Activated naive CD8-positive, alpha-beta T cell treated with anti-CD3 and anti-CD28 coated beads, Interleukin-2, amount 10 ng/mL, durations not matched to agents 7 days and 5 days (primary cell): ENCODE measurements at places on chromosomes 16 and 17. TPM values are rescaled to one million over a fixed set of nuclear protein-coding genes. Genes with fewer than 3 reads are reported as not detected.

The ASB16 gene
- total RNA-seq, result 0.51 TPM

The ZNF597 gene
- 3.6 TPM for total RNA-seq

The TMEM238L gene
- total RNA-seq, result not detected

- H3K4me3 ChIP-seq, result peak within 1 kb of the TSS; percentile 92
- peak; percentile 58 for DNase-seq
- H3K27me3 ChIP-seq, result no peaks in the 10 kb centered on the region
- peaks cover 18% of the 10 kb centered on the region for H3K4me1 ChIP-seq
Measured at GRCh38 chr17:45432405-45433158, at the start of gene ARHGAP27. Gene ARHGAP27 (minus strand): TSS chr17:45432870. CDS start chr17:45430279, 2,591 bp downstream.

DNA sequence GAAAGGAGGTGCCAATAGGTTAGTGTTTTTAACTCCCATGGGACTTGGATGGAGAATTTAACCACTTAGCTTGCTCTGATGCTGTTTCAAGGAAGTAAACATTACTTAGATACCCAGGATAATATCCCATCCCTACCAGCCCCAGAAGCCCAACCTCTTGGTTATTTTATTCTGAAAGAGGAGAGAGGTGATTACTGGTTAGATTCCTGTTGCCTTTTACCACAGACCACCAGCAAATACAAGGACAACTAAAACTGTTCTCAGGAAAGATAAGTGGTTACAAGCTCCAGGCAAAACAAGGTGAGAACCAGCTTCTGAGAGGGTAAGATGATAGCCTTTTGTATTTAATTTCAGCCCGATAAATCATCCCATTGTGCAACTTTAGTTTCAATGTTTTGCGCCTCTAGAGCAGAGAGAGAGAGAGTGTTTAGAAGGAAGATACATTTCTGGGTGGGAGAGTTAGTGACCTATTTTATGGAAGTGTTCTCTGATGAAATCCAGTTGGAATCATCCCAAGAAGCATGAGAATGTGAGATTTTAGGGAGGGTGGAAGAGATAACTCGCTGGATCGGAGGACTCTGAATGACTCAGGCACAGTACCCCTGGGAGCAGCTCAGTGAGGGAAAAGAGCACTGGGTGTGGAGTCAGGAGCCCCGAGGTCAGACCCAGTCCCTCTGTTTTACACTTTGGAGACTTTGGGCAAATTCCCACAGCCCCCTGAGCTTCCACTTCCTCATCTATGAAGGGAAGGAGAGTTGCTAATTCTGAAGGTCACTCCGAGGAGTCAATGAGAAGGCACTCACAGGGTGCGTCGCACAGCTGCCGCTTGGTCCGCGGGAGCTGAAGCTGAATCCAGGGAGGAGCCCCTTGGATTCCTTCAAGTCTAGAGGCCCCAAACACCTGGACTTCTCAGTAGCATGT, 12.1 kb downstream of the GLP2R start:
- no peaks in the 10 kb centered on the region for H3K36me3 ChIP-seq
- no peak overlapping the region for H3K27ac ChIP-seq
- H3K27me3 ChIP-seq, result no peaks in the 10 kb centered on the region
- no peak for DNase-seq

- no peak for DNase-seq
- H3K36me3 ChIP-seq, result no peaks in the 10 kb centered on the region
- no peak overlapping the region for H3K27ac ChIP-seq
- no peaks in the 10 kb centered on the region for H3K27me3 ChIP-seq
- no peak overlapping the region for H3K4me3 ChIP-seq
Measured at GRCh38 chr17:10789694-10790271, 14.1 kb downstream of the TMEM238L start.

DNA sequence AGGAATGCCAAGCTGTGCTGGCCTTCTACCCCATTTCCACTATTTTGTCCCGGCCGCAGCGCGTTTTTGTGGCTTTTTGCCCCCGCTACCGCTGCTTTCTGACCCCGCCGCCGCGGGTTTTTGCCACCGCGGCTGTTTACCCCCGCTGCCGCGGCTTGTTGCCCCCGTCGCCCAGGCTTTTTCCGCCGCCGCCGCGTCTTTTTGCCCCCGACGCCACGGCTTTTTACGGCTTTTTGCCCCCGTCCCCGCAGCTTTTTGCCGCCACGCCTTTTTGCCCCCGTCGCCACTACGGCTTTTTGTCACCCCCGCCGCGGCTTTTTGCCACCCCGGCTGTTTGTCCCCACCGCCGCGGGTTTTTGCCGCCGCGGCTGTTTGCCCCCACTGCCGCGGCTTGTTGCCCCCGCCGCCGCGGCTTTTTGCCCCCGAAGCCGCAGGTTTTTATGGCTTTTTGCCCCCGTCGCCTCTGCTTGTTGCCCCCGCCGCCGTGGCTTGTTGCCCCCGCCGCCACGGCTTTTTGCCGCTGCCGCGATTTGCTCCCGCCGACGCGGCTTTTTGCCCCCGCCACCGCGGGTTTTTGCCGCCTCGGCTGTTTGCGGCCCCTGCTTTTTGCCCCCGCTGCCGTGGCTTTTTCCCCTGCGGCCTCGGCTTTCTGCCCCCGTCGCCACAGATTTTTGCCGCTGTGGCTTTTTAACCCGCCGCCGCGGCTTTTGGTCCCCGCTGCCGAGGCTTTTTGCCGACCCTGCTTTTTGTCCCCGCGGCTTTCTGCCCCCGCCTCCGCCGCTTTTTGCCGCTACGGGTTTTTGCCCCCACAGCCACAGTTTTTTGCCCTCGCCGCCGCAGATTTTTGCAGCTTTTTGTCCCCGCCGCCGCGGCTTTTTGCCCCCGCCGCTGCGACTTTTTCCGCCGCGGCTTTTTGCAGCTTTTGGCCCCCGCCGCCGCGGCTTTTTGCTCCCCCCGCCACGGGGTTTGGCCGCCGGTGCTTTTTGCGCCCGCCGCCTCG, 520.4 kb upstream of the WSB1 start:
- H3K27me3 ChIP-seq, result no peaks in the 10 kb centered on the region
- H3K4me3 ChIP-seq, result no peak overlapping the region
- no peak for DNase-seq
- H3K4me1 ChIP-seq, result no peaks in the 10 kb centered on the region
- peak overlapping the region; percentile 51 for H3K27ac ChIP-seq
- no peaks in the 10 kb centered on the region for H3K36me3 ChIP-seq

DNA sequence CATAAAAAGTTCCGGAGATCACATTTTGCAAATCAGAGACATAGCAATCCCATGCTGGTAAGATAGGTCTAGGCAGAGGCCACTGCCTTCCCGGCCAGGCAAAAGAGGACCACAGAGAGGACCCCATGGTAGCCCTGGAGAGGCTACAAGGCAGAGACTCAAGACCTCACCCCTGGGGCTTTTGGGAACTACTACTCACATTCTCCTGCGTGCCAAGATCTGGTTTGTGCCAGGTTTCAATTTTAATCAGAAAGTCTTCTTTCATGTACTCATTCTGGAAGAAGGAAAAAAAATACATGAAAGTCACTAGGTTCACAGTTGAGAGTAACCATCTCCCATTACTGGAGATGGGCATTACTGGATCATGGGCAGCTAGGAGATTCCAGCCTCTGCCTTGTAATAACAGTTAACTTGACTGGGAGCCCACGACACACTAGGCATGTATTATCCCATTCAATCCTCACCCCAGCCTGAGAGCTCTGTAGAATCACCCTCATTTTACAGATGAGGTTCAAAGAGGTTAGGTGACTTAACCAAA, 21.2 kb downstream of the PITPNA start:
- no peak for DNase-seq
- peaks cover 4% of the 10 kb centered on the region for H3K36me3 ChIP-seq
- no peaks in the 10 kb centered on the region for H3K27me3 ChIP-seq
- no peak overlapping the region for H3K4me3 ChIP-seq
- H3K4me1 ChIP-seq, result no peaks in the 10 kb centered on the region
- no peak overlapping the region for H3K27ac ChIP-seq
